ENCODE measurements at places on chromosomes 7 and 10.

DNA sequence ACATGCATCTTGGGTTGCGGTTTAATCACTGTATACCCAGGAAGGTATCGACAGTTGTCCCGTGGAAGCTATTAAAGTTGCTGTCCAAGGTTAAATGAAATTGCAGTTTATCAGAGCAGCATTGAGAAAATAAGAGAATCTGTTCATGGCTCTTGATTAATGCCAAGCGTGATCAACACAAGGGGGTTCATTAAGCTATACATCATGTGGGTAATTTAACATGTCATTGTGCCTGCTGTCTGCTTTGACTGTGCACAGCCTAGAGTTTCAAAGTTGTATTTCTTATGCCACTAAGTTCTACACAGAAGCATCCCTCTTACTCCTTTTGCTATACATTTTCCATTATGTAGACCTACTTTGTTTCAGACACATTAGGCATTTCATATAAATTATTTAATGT, 74.8 kb upstream of the SP8 start:
- DNase-seq, result no peak

DNA sequence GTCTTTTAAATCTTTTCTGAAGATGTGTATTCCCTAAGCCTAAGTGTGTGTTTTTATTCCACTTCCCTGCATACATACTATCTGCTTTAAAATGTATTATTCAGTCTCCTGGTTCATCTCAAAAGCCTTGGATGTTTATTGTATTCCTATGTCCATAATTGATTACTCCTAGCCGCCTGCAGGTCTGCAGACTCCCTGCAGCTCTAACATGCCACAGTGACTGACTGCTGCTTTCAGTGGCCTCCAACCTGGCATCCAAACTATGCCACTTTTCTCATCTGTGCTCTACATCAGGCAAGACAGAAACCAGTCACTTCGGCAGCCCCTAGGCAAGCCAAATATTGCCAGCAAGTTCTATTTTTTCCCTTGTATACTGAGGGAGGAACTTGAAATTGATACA, 81.7 kb downstream of the ABCA13 start:
- no peak for DNase-seq

GRCh38 chr7:89377219-89377618, 581.7 kb upstream of the TEX47 start:
- no peak for DNase-seq

DNA sequence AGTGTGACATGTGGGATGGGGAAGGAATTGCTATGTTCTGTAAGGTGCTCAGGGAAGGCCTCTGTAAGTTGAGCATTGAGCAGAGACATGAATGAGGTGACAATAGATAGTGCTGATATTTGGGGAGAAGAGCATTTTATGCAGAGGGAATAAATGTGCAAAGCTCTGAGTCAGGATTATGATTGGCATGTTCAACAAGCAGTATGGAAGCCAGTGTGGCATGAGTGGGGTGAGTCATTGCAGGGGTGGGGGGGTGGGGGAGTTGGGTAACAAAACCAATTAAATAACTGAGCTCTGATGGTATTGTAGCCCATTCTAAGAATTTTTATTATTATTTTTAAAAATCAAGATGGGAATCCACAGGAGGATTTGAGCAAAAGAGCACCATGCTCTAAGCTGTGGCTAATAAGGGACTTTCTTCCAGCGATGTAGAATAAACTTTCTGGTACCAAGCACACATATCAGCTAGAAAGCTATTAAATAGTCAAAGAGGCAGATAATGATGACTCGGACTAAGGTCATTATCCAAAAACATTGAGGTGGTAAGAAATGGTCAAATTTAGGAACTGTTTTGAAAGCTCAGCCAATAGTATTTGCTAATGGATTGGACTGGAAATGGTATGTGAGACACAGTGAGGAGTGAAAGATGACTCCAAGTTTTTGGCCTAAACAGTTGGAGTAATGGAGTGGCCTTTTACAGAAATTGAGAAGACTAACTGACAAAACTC, 96.4 kb downstream of the PRKG1 start:
- no peak for DNase-seq

DNA sequence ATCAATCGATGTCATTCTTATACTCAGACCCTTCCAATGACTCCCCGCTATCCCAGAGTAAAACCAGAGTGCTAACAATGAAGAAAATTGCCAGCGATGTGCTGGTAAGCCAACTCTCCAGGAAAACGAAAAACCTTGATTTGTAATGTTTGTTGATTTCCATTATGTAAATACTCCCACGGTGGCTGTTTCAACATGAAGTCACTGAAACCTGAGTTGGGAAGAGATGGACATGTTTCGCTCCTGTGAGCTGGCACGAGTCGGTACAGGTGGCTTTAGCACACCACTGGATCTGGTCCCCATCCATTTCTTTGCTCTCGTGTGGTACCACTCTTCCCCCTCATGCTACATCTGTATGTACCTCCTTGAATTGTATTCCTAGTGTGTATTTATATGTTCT, 52.9 kb downstream of the AP3M1 start:
- no peak for DNase-seq

GRCh38 chr10:128087146-128087883, 38.9 kb downstream of the MKI67 start:
- DNase-seq, result no peak

DNA sequence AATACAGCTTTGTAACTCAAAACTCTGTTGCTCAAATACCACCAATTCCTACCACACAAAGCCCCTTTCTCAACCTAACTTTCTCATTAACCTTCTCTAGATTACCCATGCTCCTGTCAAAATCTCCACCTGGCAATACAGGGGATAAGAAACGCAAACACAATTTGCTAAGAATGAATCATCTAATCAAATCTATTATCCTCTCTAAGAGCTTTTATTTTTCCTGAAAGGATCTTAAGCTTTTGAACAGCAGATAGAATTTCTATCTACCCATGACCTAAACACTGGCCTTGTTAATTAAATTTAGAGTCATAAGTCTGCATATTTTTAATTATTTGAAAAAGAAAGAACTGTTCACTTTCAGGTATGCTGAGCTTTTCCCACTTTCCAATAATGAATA, 98.3 kb downstream of the HBP1 start:
- no peak for DNase-seq

DNA sequence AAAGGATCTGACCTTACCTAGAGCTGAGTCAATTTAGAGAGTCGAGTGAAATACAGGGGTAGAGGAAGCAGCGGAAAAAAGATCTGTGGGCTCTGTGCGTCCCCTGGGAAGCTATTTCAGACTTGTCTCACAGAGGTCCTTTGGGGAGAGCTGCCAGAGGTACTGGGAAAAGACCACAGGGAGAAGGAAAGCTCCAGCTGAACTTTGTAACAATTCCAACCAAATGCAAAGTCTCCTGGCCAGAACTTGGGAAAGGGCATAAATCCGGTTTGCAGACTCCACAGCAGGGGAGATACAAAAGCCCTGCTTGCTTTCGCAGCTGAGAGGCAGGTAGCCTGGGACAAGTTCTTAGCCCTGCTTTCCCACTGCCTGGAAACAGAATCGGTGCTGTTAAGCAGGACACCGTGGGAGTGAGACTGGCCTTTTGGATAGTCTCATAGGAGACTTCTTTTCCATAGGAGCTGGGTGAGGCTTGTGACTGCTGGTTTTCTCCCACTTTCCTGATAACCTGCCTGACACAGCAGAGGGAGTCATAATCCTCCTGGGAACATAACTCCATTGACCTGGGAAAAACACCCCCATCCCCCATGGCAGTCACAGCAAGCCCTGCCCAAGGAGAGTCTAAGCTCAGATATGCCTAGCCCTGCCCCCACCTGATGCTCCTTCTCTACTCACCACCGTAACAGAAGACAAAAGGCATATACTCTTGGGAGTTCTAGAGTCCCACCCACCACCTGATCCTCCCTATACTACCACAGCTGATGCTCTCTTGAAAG, 926.2 kb downstream of the KCNMA1 start:
- DNase-seq, result no peak

DNA sequence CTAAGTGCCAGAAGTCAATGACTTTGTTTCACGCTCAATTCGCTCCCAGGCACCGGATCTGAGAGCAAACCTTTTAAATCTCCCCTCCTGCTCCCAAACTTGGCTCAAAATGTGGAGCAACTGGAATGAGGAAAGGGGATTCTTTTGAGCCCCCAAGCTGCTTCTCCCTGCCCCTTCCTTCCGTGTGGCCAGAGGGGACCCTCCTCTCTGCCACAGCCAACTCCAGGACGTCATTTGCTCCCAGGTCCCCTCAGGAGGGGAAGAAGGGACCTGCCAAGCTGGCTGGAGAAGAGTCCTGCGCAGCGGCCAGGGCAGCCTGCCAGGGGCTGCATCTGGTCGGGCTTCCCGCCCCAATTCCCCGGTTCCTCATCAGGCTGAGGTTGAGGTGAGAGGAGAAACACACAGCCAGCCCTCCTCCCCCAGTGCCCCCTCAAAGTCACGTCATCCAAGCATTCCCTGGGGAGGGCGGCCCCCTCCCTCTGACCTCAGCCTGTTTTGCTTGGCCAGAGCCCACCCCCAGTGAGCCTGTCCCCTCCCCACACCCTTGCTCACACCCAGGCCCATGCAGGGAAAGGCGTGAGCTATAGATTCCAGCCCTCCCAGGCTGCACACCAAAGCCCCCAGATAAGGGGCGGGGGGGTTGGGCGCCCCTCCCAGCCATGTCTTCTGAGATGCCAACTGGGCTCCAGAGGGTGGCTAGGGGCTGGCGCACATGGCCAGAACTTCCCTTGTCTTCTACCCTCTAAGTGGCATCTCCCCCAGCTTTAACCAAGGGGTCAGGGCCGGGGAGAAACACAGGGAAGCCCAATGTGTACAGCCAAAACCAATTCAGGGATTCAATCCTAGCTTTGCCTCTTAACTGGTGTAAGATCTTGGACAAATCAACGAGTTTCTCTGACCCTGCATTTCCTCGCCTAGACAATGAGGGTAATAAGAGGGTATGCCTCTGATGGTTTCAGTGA, 35.0 kb downstream of the SH3PXD2A start:
- no peak for DNase-seq

DNA sequence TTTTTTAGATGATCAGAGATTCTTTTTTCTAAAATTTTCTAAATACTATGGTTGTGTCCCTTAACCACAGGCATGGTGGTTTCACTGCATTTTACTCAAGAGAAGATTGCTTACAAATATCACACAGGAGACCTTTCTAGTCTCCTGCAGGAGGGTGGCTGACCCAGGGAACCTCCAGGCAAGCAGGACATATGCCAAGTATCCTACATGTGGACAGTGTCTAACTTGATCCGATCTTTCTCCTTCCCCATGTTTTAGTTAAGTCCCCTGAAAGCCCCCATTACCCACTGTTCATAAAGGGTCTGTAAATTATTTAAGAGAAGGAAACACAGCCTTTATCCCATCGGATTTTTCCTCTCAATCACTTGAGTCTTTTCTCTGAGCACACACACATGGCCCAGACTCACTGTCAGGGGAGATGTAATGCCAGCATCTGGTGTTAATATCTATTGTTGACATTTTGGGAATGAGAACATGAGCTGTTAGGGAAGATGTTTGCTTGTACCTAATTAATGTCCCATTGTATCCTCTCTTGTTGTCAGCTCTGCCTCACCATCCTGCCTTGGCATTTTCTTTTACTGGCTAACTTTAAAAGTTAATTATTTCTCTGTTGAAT, 755.2 kb downstream of the AUTS2 start:
- DNase-seq, result no peak

GRCh38 chr10:71404503-71405295, 8.0 kb downstream of the CDH23 start:
- DNase-seq, result no peak

- DNase-seq, result no peak
These were observed 347.8 kb upstream of the NFE2L3 start for GRCh38 chr7:25804154-25804553.

DNA sequence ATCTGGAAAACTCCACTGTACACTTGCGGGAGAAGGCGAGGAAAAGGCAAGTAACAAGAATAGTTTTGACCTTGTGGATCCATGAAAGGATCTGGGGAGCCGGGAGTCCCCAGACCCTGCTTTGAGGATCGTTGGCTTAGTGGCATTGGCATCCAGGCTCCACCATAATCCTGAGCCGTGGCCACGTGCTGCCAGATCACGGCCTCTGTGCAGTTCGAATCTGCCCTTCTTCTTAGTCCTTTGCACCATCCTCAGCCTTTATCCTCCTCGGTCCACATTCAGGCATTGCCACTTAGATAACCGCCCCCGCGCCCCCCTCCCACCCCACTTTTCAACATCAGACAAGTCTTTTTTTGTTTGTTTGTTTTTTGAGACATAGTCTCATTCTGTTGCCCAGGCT, 201.4 kb downstream of the CUX1 start:
- no peak for DNase-seq

GRCh38 chr10:51638737-51639136, 60.7 kb downstream of the CSTF2T start:
- no peak for DNase-seq

GRCh38 chr10:131437556-131438475, 126.3 kb upstream of the TCERG1L start:
- no peak for DNase-seq

GRCh38 chr10:34743814-34744213, 71.3 kb downstream of the PARD3 start:
- DNase-seq, result no peak

DNA sequence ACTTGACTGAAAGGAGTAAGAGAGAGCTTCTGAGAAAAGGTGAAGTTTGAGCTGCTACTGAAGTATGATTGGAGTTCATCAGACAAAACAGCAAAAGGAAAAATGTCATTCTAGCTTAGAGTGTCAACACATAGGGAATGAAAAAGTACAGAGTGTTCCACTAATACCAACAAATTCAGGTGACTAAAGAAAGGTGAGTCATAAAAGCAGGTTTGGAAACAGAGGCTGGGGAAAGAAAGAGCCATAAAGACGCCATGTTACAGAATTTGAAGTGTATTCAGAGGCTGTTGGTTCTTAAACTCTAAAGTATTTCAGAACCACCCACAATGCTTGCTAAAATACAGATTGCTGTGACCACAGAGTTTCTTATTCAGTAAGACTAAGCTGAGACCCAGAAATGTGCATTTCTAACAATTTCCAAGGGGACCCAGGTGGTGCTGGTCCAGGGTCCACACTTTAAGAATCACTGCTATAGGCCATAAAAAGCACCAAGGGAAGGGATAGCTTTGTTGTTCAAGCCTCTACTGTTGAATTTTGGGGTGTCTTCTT, 143.1 kb downstream of the ELAPOR2 start:
- DNase-seq, result no peak

GRCh38 chr7:154861589-154861988, 141.3 kb downstream of the PAXIP1 start:
- no peak for DNase-seq

- no peak for DNase-seq
These were observed 6.8 kb downstream of the MINPP1 start for GRCh38 chr10:87511526-87511925.

DNA sequence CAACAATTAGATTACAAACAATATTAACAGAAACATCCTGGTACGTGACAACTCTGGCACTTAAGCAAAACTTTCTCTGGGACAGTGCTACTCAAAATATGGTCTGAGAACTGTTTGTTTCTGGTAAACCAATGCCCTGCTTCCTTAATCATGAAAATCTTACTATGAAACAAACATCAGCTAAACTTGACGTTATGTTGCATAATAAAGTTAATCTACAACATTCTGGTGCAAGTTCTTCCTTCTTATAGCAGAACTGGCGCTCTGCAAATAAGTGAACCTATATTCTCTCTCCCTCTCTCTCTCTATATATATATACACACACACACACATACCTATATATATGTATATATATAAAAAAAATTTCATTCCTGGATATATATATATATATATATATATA, 7.8 kb downstream of the C7orf33 start:
- no peak for DNase-seq
